ENCODE measurements at places on chromosomes 12 and 14.

DNA sequence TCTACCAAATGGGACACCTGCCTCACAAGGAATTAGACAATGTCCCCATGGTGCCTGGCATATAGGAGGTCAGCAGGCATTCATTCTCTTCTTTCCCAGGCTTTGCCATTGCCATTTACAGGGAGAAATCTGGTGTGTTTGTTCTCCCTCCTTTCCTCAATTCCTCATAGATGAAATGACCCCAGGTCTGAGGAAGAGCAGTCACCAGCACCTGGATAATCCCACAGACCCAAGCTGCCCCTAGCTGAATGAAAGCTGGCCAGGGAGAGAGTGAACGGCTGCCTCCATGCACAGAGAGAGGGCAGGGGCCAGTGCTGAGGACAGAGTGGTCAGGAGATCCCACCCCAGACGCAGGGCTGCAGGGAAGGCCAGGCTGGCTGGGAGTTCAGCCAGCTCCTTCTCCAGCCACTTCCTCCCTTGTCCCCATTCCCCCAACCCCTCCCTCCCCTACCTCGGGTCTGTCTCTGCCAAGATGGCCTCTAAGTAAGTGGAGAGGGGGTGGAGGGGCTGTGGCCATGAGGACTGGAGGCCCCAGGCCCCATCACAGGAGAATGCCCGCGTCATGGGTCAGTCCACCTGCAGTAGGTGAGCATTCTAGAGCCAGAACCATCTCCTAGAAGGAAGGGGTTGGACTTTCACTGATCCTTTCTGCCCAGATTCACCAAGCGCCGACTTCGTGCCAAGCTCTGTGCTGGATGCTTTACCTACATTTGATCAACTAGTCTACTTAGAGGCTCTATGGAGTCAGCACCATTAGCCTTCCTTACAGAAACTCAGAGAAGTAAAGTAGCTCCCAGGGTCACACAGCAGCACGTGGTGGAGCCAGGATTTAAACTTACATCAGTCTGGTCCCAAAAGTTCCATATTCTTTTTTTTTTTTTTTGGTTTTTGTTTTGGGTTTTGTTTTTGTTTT is 2.0 kb upstream of the KRT4 start:
- no peak for DNase-seq

GRCh38 chr12:122094735-122095631 is 16.4 kb downstream of the MLXIP start:
- no peak for DNase-seq

DNA sequence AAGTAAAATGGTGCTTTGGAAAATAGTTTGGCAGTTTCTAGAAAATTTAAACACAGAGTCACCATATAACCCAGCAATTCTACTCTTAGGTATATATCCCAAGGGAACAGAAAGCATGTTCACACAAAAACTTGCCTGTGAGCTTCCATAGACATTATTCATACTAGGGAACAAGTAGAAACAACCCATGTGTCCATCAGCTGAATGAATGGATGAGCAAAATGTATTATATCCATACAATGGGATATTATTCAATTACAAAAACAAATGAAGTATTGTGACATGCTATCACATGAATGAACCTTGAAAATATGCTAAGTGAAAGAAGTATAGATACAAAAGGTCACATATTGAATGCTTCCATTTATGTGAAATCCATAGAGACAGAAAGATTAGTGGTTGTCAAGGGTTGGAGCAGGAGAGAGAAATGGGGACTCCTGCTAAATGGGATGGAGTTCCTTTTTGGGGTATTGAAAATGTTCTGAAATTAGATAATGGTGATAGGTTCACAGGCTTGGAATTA is 7.9 kb downstream of the SLC10A1 start:
- no peak for DNase-seq

- no peak for DNase-seq
These were observed 92.6 kb downstream of the ITPR2 start for GRCh38 chr12:26740348-26740747.

DNA sequence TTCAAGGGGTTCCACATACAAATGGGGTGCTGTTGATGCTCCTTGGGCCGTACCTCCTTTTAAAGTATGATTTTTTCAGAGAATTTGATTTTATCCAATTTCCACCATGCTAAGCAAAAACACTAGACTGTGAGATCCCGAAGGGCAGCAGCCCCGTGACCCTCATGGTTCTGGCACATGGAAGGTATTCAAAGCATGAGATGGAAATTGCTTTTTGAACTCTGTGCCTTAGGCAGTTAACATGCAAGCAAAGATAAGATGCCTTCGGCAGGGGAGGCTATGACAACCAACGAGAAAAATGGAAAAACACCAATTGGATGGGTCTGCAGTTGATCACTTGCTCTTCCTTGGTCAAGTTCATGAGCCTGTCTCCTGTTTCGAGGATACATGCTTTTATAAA is 120.8 kb upstream of the DIO3 start:
- DNase-seq, result no peak

GRCh38 chr14:104328607-104329006 is 190.2 kb downstream of the KIF26A start:
- no peak for DNase-seq

- no peak for DNase-seq
These were observed 47.7 kb downstream of the CLMN start for GRCh38 chr14:95272057-95272456.

DNA sequence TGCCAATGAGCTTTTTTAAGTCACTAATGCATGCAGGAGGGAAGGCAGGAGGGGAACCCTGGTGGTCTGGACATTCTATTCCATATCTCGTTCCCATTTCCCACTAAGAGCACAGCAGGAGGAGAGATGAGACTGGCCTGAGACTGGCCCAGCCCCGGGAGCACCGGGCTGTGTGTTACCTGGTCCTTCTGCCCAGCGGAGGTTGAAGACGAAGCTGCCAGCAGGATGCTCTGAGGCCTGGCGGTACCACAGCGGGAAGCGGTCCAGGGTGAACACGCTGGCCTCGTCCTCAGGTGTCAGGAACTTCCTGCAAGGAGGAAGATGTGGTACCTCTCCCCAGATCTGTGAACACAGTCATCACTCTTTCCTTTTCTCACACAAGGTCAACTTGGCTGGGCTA is 23.9 kb downstream of the LRTM2 start:
- no peak for DNase-seq

DNA sequence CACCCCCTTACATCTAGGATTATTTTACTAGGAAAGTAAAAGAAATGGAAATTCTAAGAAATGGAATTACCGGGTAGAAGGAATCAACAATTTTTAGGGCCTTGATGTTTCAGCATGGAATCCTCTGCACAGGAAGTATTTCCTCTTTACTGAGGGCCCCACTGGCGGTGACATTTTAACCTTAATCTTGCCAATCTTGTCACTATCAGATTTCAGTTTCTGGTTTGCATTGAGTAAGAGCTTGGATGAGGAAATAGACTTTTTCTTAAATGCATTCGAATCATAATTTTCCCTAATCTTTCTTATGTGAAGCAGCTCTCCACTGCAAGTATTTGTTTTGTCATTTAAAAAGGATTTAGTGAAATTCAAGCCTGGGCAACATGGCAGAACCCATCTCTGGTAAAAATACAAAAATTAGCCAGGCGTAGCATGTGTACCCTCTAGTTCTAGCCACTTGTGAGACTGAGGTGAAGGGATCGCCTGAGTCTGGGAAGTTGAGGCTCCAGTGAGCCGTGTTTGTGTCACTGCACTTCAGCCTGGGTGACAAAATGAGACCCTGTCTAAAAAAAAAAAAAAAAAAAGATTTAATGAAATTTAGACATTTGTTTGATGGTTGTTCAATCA is 40.7 kb downstream of the TPCN1 start:
- DNase-seq, result no peak

GRCh38 chr14:52399104-52399503 is 85.0 kb downstream of the PTGER2 start:
- no peak for DNase-seq

GRCh38 chr12:12195081-12195480 is 71.8 kb downstream of the LRP6 start:
- DNase-seq, result no peak

All from NCI-H1436 treated with DMSO at 0.1 percent for 48 hours (cell line).